ENCODE measurements at places on chromosomes 5 and 9. TPM values are rescaled to one million over a fixed set of nuclear protein-coding genes. Genes with fewer than 3 reads are reported as not detected.

IL7R gene
- total RNA-seq, result 6.6 TPM

- no peak overlapping the region for H3K27ac ChIP-seq
- peaks cover 59% of the 10 kb centered on the region for H3K36me3 ChIP-seq
- H3K4me1 ChIP-seq, result peaks cover 4% of the 10 kb centered on the region
- no peak overlapping the region for H3K4me3 ChIP-seq
- H3K27me3 ChIP-seq, result no peaks in the 10 kb centered on the region
Observed at GRCh38 chr9:128792134-128792533, 5.1 kb downstream of the TBC1D13 start.

DNA sequence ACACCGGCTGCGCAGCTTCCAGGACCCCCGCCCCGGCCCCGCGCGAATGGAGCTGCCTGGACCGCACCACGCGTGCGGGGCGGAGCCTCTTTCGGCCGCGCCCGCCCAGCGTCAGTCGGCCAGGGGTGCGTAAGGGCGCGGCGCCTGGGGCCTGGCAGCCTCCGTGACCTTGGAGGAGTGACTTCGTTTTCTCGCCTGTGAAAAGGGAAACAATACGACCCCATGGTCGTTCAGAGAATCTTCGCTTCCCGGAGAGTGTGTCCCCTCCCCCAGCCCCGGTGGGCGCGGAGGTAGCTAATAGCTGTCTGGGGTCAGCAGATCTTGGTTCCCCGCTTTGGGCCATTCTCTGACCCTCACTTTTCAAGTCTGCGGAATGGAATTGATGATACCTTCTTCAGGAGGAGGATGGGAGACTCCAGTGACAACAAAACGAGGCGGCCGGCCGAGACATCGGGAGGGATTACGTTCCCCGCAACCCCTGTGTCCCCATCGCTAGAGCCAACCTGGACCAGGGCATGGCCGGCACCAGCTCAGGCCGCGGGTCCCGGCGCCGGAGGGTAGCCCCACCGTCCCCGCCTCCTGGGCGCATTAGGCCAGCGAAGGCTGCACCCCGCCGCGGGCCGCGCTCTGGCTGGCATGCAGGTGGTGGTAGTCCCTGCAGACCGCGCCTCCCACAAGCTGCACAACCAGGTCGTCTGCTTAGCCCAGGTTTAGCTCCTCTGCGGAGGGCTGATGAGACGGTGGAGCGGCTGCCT, 5.5 kb upstream of the CDHR2 start:
- DNase-seq, result no peak
- no peaks in the 10 kb centered on the region for H3K4me1 ChIP-seq
- H3K27me3 ChIP-seq, result no peaks in the 10 kb centered on the region
- peak overlapping the region; percentile 82 for H3K4me3 ChIP-seq

DNA sequence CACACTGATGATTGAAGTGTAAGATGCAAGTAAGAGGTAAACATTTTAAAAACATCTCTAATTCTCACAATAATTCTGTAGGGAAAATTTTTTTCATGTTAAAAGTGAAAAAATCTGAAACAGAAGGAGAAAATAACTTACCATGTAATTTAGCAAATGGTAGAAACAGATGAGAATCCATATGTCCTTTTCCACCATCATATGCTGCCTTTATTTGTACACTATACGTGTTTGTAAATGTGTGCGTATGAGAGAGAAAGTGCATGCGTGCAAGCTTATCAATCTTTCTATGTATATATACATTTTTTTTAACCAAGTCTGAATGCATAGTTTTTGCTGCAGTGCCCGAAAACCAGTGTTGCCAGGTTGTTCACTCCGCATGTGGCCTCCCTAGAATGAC, 186.7 kb downstream of the IZUMO3 start:
- H3K4me1 ChIP-seq, result no peaks in the 10 kb centered on the region
- no peak for DNase-seq
- no peaks in the 10 kb centered on the region for H3K27me3 ChIP-seq
- H3K4me3 ChIP-seq, result no peak overlapping the region
- H3K27ac ChIP-seq, result no peak overlapping the region

NACC2 gene
- total RNA-seq, result 72.2 TPM

IL5 gene
- not detected for total RNA-seq

PDE6A gene
- total RNA-seq, result not detected

UIMC1 gene
- total RNA-seq, result 32.5 TPM

GRCh38 chr9:121786998-121787422, 135.6 kb downstream of the DAB2IP start:
- H3K4me3 ChIP-seq, result no peak overlapping the region
- no peak for DNase-seq
- H3K36me3 ChIP-seq, result peaks cover 23% of the 10 kb centered on the region
- no peaks in the 10 kb centered on the region for H3K27me3 ChIP-seq

DNA sequence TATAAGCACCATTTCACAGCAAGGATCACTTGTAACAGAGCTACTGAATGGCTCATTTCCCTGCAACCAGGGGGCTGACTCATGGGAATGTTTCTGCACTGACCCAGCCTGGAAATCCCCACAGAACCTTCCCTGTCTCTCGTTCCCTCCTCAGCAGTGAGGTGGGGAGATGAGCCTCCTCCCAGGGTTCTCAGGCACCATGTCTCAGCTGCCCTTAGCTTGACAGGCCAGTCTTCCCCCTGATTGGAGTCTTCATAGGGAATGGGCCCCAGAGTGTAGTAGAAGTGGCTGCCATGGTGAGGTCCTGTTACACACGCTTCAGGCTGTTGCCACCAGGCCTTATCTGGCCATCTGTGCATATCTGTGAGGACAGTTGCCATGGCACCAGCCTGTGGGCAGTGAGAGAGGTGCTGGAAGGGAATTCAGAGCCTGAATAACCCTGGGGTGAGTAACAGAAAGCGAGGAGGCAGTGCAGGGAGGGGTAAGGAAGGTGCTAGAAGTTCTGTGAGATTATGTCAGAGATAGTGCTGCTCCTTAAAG, 324.4 kb downstream of the ENC1 start:
- H3K27me3 ChIP-seq, result no peaks in the 10 kb centered on the region
- peak overlapping the region; percentile 78 for H3K27ac ChIP-seq
- DNase-seq, result peak; percentile 90
- peaks cover 20% of the 10 kb centered on the region for H3K4me1 ChIP-seq
- H3K4me3 ChIP-seq, result no peak overlapping the region

IL4 gene
- total RNA-seq, result not detected

GRCh38 chr5:51398875-51399642, 15.8 kb downstream of the ISL1 start:
- DNase-seq, result no peak
- H3K36me3 ChIP-seq, result no peaks in the 10 kb centered on the region
- H3K27ac ChIP-seq, result no peak overlapping the region
- H3K4me3 ChIP-seq, result no peak overlapping the region

DNA sequence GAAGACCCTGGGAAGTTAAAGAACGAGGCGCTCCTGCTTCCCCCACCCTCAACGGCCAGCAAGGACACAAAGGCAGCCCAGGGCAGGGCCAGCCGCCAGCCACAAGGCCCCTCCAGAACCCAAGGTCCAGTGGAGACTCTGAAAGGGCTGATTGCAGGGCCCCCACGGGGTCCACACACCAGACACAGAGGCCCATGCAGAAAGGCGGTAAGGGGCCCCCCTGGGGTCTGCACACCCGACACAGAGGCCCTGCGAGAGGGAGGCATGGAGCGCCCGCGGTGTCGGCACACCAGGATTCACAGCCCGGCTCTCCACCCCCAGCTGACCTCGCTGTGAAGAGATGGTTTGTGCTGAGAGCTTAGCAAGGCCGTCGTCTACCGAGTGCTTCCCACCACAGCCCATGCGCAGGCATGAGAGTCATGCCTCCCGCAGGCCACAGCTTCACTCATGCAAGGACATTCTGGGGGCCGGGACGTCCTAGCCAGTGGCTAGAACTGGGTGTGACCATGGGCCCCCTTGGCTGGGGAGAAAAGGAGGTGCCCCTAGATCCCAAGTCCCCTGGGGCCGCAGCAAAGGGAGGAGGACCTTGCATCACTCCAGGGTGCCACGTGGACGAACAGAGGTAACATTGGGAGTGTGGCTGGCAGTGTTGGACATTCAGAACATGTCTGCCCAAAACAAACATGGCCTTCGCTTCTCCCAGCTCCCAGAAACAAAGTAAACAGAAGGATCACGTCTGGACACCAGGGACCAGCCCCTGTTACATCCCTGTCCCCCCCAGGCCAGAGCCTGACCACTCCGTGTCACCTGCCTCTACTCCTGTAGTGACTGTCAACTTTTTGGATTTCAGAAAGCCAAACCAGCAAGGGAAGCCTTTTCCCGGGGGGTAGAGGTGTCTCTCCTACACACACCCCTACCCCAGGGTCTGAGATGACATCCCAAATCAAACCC, 9.8 kb downstream of the BRD3 start:
- H3K36me3 ChIP-seq, result peaks cover 3% of the 10 kb centered on the region
- no peak overlapping the region for H3K27ac ChIP-seq
- no peaks in the 10 kb centered on the region for H3K27me3 ChIP-seq
- DNase-seq, result no peak

GRCh38 chr9:88971131-88971960, 19.9 kb upstream of the S1PR3 start:
- H3K4me3 ChIP-seq, result no peak overlapping the region
- H3K4me1 ChIP-seq, result no peaks in the 10 kb centered on the region
- DNase-seq, result no peak

DNA sequence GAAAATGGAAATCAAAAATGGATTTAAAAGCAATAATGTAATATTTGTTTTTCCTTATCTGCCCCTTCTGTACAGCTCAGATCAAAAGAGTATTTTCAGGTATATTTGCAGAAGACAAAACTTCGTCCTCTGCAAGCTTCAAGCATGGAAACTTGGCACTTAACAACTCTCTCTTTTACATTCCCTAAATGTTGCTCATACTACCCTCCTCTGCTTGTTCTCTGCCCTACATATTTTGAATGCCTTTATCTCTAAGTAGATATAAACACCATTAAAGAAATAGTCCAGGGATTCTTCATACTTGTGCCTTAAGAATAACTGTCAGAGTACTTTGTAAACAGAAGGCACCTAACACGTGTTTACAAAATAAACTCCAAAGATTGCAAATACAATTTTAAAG, 19.2 kb upstream of the SMC2 start:
- H3K27me3 ChIP-seq, result no peaks in the 10 kb centered on the region
- DNase-seq, result no peak
- H3K27ac ChIP-seq, result no peak overlapping the region
- H3K36me3 ChIP-seq, result no peaks in the 10 kb centered on the region
- no peaks in the 10 kb centered on the region for H3K4me1 ChIP-seq
- no peak overlapping the region for H3K4me3 ChIP-seq

CDKN2B gene
- total RNA-seq, result 11.4 TPM

- DNase-seq, result no peak
- H3K4me3 ChIP-seq, result no peak overlapping the region
Observed at GRCh38 chr9:129720181-129720864, 32.5 kb downstream of the PTGES start.

SLC1A1 gene
- 6.5 TPM for total RNA-seq

AGGF1 gene
- 60.3 TPM for total RNA-seq

DNA sequence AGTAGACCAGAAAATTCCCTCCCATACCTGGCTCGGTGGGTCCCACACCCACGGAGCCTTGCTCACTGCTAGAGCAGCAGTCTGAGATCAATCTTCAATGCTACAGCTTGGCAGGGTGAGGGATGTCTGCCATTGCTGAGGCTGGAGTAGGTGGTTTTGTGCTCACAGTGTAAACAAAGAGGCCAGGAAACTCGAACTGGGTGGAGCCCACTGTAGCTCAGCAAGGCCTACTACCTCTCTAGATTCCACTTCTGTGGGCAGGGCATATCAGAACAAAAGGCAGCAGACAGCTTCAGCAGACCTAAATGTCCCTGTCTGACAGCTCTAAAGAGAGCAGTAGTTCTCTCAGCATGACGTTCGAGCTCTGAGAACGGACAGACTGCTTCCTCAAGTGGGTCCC, 5.6 kb upstream of the GZMA start:
- DNase-seq, result no peak
- no peaks in the 10 kb centered on the region for H3K36me3 ChIP-seq
- H3K4me3 ChIP-seq, result no peak overlapping the region
- H3K27ac ChIP-seq, result no peak overlapping the region

- H3K27me3 ChIP-seq, result no peaks in the 10 kb centered on the region
- no peak overlapping the region for H3K4me3 ChIP-seq
- H3K4me1 ChIP-seq, result peaks cover 20% of the 10 kb centered on the region
Observed at GRCh38 chr5:57441557-57441956, 41.1 kb downstream of the ACTBL2 start.

- H3K27me3 ChIP-seq, result no peaks in the 10 kb centered on the region
- peak; percentile 5 for DNase-seq
- no peaks in the 10 kb centered on the region for H3K36me3 ChIP-seq
- H3K4me1 ChIP-seq, result peaks cover 22% of the 10 kb centered on the region
Observed at GRCh38 chr5:179267071-179267670, 78.1 kb downstream of the ADAMTS2 start.

DNA sequence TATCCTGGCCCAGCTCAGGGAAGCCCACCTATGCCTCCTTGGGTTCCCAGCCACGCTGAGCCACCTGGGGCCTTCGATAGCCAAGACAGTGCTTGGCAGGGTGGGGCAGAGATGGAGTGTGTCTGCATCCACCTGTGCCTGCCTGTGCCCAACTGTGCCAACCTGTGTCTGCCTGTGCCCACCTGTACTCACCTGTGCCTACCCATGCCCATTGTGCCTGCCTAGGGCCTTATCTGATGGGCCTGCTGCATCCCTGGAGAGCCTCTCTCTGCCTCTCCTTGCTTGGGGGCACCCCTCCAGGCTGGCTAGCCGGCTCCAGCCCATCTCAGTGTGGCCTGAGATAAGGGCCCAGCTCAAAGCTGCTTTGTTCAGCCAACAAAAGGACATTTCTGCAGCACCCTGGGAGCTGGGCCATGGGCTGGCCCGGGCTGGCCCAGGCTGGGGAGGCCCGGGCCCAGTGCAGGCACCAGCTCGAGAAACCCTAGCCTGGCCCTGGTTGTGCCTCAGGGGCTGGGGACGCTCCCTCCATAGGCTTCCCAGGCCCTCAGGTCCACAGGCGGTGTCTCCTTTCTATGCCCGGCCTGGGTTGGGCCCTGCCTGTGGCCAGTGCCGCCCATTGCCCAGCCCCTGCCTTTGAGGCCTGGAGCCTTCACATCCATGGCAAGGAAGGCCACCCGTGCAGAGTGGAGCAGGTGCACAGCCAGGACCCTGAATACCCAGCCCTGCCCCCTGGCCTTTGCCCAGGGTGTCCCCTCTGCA, 37.3 kb upstream of the NOTCH1 start:
- no peak overlapping the region for H3K27ac ChIP-seq
- H3K36me3 ChIP-seq, result no peaks in the 10 kb centered on the region
- no peaks in the 10 kb centered on the region for H3K27me3 ChIP-seq
- H3K4me1 ChIP-seq, result no peaks in the 10 kb centered on the region
- no peak for DNase-seq

Measured in ascending aorta (tissue), 2 donors.